Ammon's horn (tissue), 1 donor: ENCODE measurements at places on chromosomes 3 and 15.
A peak's percentile ranks its signal among the peaks of the same experiment; 100 is the strongest.

DNA sequence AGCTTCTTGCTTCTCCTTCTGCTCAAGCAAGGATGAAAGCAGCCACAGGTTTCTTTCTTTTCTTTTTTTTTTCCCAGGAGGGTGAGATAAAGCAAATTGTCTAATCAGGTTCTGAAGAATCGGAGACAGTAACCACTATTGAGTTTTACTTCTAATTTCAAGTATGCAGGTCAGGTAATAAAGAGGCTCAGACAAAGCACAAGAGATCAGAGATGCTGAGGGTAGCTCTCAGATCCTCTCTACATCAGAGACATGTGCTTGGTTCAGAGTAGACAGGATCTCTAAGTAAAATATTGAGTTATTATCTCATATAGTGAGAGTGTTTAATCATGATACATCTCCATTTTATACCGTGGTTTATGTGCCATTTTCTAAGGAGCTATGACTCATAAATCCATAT lies 168.5 kb downstream of the NFKBIZ start:
- DNase-seq: no peak

- DNase-seq: peak; percentile 52
Observed at GRCh38 chr15:55267401-55268175, 22.0 kb downstream of the RAB27A start.

GRCh38 chr3:32975891-32976595 lies 24.6 kb downstream of the CCR4 start:
- DNase-seq: no peak

GRCh38 chr3:31572236-31573004 lies 39.7 kb downstream of the STT3B start:
- DNase-seq: no peak

DNA sequence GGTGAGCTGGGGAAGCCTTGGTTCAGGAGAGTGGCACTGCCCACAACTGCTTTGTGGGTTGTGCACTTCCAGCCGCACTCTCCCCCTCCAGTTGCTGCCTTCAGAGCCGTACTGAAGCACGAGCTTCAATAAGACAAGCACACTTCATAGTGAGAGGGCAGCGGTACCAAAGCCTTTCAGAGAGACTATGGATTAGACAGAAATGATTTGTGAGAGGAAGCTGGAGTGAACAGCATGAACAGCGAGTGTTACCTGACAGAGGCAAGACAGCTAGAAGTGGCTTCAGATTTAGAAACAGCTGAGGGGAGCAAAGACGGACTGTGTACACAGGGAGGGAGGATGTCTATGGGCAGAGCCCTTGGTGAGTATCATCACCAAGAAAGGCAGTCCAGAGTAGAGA lies 31.1 kb downstream of the HCLS1 start:
- no peak for DNase-seq

- no peak for DNase-seq
Observed at GRCh38 chr3:101203411-101203810, 117.0 kb downstream of the IMPG2 start.

DNA sequence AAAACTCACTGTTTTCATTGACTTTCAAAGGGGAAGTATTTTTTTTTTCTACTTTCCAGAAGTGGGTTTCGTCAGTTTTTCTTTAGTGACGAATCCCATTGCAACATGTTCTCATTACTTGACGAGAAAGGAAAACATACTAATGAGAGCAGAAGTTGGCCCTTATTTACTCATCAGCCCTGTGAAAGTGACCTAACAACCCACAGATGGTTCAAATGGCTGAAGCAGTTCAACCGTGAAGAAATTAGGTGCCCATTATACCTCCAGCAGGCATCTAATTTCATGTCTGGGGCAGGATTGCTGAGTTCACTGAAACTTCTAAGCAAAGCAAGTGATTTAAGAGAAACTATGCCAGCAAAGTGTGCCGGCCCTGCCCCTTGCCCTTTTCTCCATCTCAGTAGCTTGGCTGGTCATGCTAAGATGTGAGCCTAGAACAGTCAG lies 9.0 kb downstream of the AQP9 start:
- DNase-seq: no peak

DNA sequence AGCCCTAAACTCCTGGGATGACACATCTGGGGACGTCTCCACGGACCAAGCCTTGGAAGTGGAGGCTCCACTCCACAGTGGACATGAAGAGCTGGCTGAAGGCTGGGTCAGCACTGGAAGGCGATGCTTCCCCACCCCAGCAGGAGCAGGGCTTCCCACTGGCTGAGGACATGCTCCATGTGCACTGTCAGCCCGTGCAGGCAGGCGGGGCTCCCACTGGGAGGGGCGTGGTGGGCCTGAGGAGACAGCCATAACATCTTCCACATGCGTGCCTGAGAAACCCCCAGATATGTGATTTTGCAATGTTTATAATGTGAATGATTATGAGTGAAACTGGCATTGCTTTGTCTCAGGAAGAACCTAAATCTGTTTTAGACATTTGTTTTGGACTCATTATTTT lies 231.3 kb downstream of the KLF13 start:
- DNase-seq: no peak

DNA sequence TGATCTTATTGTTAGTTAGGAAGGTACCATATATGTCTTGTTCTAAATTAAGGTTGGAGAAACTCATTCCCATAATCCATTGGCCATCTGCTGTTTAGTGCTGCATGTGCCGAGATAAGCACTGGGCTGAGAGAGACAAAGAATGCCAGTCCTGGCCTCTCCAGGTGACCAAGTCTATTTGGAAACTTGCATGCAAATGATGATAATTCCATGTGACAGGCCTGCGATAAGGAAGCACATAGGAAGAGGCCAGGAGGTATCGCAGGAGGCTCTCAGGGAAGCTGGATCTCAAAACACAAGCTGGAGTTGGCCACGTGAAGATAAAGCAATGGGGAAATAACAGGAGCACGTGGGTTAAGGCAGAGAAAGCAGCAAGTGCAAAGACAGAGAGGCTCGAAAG lies 39.7 kb downstream of the MYO5C start:
- no peak for DNase-seq

- DNase-seq: peak; percentile 80
Observed at GRCh38 chr15:58182460-58183163, 44.4 kb downstream of the AQP9 start.

GRCh38 chr3:178352326-178353005 lies 183.8 kb upstream of the KCNMB2 start:
- DNase-seq: no peak

DNA sequence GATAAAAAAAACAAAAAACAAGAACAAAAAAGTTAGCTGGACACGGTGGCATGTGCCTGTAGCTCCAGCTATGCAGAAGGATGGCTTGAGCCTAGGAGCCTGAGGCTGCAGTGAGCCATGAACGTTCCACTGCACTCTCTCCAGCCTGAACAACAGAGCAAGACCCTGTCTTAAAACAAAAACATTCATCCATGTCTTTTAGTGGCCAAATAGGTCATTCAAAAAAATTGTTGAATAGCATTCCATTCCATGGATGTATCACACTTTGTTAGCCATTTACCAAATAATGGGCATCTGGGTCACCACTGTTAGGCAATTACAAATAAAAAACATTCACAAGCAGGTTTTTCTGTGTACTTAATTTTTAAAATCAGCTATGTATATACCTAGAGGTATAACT lies 139.7 kb downstream of the STAG1 start:
- no peak for DNase-seq

DNA sequence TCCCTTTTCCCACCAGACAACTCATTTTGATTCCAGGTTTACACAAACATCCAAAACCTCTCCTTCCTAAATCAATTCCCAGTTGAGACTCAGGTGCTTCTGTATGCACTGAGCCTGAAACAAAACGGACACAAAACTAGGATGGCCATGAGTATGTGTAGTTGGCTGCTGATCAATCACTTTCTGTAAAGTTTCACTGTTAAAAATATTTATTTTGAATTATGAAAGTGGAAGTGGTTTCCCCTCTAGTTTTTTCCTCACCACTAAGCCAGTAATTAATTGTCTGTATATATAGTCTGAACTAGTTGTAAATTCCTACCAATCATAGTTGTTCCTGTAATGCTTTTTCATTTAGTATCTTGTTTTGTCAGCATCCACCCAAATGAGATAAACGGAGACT lies 51.7 kb upstream of the TSPAN3 start:
- no peak for DNase-seq
